Suppressor macrophage treated with lipopolysaccharide for 4 hours (primary cell): ENCODE measurements at places on chromosomes 4 and X.
A peak's percentile ranks its signal among the peaks of the same experiment; 100 is the strongest.

- no peak for DNase-seq
Measured at GRCh38 chrX:82775426-82775825, 732.7 kb upstream of the POU3F4 start.

DNA sequence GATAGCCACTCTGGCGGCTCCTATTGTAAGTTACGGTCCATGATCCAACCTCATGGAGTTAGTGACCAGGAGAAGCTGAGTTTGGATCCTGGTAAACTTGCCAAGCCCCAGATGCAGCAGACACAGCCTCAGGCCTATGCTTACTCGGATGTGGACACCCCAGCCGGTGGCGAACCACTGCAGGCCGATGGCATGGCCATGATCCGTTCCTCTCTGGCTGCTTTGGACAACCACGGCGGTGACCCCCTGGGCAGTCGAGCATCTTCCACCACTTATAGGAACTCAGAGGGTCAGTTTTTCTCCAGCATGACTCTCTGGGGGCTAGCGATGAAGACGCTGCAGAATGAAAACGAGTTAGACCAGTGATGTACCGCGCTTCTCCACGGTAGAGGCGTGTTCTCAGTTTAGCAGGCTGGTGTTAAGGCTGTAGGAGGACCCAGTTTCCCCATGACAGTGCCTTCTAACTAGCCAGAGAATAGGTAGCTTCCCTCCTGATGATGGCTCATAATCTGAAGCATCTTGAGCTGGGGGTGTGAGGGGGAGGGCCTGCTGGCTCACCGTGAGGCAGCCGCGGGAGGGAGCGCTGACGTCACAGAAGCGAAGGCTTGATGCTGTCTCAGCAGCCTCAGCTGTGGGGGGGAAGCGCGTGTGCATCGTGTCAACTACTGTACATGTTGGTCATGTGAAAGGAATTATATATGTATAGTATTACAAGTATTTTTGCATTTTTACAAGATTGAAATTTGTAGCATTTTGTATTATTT is 31.1 kb downstream of the ZBTB49 start:
- no peak for DNase-seq

DNA sequence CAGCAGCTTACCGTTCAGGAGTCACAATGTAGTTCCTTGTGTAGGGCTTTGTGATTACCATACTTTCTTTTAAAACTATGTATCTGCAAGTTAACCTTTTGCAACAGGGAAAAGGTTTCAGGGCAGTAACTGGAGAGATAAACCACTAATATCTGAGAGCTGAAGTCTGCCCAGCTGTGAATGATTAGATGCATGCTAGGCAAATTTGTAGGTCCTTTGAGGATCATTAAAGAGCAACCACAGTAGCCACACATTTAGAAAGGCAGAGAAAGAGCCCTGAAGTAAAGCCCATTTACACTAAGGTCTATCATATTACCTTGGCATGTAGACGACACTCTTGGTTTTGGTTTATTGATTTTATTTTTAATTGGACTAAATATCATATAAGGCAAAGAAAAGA is 60.0 kb downstream of the ATP8A1 start:
- DNase-seq: no peak

DNA sequence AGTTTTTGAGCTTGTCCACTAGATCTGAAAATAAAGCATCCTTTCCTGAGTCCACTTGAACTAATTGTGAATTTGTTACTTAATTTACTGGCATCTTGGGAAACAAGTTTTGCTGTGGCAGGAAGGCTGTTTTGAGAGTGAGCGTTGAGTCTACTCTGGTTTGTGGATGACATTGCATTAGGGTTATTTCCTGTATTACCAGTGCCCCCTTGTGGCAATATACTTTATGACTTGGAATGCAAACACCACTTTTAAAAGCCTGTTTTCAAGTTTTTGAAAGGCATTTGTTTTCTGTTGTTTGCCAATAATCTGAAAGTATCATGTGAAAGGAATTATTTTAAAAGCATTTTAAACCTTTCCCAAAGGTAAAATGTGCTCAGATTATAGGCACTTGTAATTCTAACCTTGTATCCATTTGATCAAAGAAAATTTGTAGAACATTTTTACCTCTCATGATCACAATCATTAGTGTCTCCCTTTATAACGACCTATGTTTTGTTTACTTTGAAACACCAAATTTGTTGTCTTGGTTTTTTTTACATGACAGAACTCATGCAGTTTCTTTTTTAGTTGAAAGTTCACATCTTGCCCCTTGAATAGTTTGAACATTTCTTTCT is 18.0 kb upstream of the CYP2U1 start:
- peak; percentile 81 for DNase-seq

- no peak for DNase-seq
Measured at GRCh38 chr4:6265546-6265945, 4.1 kb upstream of the WFS1 start.

DNA sequence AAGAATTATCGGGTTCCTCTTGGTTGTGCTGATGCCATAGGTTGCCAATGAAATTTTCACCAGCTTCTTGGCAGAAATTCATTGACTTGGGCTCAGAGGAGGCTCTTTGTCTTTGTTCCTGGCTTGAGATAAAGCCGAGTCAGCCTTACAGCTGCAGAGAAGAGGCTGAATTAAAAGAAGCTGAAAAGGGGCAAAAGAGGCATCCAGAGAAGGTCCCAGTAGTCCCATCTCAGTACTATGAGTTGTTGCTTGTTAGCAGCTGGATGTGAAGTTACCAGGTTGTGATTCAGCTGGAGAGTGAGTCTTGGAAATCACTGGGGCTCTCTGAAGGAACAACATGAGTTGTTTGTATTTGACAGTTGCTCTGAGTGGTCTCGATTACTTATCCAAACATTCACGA is 59.7 kb downstream of the SMAD1 start:
- DNase-seq: no peak

GRCh38 chr4:12595986-12596385 is 888.2 kb downstream of the RAB28 start:
- DNase-seq: no peak

GRCh38 chr4:165048170-165048569 is 5.5 kb upstream of the TRIM75 start:
- DNase-seq: no peak

GRCh38 chrX:1306909-1307625 is 29.5 kb upstream of the IL3RA start:
- DNase-seq: no peak

DNA sequence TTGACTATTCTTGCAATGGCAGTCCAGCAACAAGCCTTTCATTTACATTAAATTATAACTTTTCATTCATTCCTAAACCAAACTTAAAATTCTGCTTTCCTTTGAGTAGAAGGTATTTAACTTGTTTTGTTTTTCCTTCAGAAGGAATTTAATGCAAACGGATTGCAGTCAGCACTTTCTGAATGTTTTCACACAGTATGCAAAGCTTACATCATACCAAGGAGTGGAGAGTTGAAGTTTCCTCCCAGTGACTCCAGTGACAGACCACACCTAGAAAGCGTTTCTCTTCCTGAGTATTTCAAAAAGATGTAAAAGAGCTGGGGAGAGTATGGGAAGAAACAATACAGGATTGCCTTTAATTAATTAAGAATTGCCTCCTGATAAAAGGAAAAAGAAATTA is 8.1 kb downstream of the EPGN start:
- DNase-seq: peak; percentile 21

DNA sequence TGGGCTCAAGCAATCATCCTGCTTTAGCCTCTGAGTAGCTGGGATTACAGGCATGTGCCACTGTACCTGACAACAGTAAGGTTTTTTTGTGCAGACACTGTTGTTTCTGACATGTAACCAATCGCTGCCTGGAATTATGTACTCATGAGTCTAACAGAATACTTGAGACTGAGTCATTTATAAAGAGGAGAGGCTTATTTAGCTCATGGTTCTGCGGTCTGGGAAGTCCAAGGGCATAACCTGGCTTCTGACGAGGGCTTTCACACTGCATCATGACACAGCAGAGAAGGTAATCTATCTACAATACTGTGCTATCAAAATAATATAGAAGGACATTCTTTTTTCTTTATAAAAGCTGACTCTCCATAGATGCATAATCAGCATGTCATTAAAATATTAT is 115.5 kb upstream of the STOX2 start:
- DNase-seq: no peak

DNA sequence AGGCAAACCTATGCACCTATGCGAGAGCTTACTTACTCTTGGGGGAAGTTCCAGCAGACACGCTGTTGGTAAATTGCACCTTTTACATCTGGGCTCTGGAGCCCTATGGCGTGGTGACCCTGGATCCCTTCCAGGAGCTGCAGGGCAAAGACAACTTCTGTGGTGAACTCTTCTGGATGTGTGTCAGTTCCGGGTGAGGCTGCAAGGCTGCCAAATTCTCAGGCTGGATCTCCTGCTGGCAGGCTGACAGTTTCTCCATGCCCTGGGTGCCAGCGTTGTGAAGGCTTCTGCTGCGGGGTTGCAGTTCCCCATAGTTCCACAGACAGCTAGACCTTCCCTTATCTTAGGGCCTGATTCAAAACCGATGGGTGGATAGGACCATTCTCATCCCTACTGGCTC is 37.9 kb downstream of the RAP2C start:
- DNase-seq: no peak

- no peak for DNase-seq
Measured at GRCh38 chr4:53494851-53495250, 96.4 kb downstream of the LNX1 start.

- no peak for DNase-seq
Measured at GRCh38 chr4:145326491-145326890, 146.1 kb upstream of the OTUD4 start.

- no peak for DNase-seq
Measured at GRCh38 chr4:39502019-39502663, 25.1 kb downstream of the UGDH start.

GRCh38 chr4:52197306-52197705 is 146.2 kb downstream of the SPATA18 start:
- DNase-seq: no peak

- DNase-seq: no peak
Measured at GRCh38 chrX:151996347-151996746, 21.9 kb upstream of the GABRE start.

GRCh38 chr4:117640836-117641235 is 393.4 kb upstream of the NDST3 start:
- DNase-seq: no peak

GRCh38 chr4:52865300-52865699 is 3.2 kb downstream of the RASL11B start:
- no peak for DNase-seq

DNA sequence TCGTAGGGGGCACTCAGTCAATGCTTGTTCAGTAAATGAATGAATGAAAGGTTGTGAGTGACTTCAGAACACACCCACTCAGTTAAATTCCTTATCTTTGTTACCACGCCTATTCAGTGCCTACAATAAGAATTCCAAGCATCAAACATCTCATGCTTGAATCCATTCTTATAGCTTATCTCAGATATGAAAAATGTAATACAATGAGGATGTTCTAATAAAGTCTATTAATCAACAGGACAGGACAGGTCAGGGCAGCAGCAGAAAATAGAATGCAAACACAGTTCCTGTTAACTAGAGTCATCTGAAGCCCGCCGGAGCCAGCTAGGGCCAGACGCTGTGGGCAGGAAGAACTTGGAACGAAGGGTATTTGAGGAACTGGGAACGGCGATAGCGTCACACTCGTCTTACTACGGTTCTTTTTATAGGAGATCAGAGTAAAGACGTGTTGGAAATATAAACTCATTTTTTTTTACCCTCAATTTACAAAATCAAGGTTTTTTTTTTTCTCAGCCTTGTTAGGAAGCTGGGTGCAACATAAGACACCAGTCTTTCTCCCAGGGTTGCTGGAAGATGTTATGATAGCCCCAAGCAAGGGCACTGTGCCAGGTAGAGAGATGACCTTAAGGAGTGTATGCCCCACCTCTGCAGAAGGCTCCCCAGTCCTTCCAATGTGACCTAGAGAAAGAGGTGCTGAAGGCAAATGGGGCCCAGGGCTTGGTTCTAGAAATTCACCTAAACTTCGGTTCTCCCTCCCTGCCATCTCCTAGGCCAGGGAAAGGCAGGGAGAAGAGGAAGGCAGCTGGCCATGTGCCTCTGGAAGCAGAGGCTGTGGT is 48.3 kb downstream of the SEL1L3 start:
- DNase-seq: peak; percentile 87

- no peak for DNase-seq
Measured at GRCh38 chrX:155046129-155046810, 19.6 kb downstream of the FUNDC2 start.

DNA sequence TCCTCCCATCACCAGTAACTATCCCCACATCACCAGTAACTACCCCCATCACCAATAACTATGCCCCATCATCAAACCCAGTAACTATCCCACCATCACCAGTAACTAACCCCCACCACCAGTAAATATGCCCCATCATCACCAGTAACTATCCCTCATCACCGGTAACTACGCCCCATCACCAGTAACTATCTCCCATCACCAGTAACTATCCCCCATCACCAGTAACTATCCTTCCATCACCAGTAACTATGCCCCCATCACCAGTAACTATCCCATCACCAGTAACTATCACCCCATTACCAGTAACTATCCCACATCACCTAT is 2.9 kb downstream of the ASMTL start:
- DNase-seq: no peak

DNA sequence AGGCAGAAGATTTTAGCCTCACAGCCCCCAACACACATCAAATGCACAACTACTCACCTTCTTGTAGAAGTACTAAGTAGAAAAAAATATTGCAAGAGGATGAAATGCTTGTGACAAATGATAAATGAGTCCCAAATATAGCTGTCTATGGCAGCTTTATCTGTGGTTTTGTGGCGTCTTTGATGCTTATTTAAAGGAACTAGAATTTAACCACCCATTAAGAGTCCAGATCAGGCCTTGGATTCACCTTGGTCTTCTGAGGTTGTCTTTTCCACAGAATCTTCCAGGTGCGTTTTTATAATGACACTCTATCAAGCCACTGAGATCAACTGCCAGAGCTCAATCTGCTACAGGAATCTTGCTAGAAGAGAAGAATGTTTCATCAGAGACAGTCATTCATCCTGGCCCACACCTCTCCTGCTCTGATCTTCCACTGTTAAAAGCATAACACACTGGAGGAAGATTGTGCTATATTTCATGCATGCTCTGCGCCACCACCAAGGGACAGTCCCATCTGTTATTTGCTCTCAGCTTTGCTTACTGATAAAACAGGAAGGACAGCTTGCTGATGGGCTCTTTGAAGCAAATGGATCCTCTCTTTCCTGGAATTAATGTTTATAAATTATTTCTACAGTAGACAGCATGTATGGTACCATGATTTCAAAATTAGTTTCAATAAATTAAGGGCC is 144.1 kb downstream of the SLC7A11 start:
- DNase-seq: no peak
